ENCODE measurements at places on chromosomes 12 and 14.

GRCh38 chr14:20493634-20494033 lies 11.7 kb upstream of the RNASE10 start:
- DNase-seq, result no peak

DNA sequence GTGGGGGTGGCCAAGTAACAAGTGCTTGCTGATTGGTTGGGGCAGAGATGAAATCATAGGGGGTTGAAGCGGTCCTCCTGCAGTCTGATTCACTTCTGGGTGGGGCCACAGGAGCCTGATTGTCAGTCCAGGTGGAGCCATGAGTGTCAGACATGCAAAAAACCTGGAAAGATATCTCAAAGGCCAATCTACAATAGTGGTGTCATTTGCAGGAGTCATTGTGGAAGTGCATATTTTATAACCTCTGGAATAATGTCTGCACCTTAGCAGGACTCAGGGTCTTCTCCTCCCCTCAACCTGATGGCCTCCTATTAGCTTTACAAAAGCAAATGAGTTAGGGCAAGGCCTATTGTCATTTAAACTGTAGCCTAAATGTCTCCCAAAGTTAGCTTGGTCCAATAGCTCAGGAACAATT lies 241.4 kb downstream of the NUAK1 start:
- no peak for DNase-seq

- no peak for DNase-seq
Observed at GRCh38 chr12:32820376-32820931, 64.8 kb upstream of the YARS2 start.

DNA sequence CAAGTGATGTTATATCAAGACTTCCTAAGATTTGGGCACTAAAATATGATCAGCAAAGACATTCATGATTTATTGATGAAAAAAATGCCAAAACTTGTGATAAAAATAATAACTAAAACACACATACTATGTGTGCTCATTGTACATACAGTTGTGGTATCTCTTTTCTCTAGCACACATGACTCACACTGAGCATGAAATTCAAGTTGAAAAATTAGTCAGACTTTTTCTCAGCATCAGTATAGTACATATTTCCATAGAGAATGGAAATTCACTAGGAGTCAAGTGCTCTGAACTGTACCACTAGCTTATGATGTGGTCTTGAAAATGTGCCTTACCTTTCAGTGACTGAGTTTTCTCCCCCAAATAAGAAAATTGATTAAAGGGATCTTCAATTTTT lies 471.8 kb upstream of the FLRT2 start:
- DNase-seq, result no peak

DNA sequence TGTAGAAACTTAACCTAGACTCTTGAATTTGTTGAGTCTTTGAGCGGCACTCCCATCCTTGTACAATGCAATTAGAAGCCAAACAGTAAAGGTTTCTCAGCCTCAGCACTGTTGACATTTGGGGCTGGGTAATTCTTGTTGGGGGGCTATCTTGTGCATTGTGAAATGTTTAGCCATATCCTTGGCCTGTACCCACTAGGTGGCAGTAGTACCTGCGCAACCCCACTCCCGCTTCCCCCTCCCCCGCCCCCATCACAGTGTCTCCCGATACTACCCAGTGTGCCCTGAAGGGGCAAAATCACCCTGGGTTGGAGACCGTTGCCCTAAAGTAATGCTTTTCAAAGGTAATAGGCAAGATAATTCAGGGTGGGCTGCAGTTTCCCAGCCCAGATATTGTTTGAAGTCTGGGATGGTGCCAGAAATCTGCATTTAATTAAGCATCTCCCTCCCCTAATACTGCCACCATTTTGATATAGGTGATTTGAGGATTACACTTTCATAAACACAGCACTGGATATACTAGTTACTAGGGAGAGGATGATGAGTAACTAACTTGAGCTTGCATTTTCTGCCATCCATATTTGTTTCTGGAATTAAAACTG lies 1.8 kb downstream of the COX6A1 start:
- no peak for DNase-seq

DNA sequence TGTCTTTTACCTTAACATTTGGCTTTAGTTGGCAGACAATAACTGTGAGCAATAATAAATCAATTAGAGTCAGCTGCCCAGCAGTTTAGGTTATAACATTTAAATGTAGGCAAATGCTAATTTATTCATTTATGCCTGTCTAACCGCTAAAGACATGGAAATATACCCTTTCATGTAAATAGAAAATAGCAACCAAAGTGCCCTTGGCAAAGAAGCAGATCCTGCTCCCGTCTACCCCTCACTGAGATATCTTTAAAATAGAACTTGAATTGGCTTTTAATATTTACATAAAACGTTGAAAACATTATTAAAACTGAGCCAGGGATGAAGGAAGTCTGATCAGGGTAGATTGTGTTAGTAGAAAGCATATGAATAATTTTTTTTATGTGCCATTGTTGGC lies 67.3 kb downstream of the ATP23 start:
- no peak for DNase-seq

GRCh38 chr12:52781399-52782082 lies 4.4 kb upstream of the KRT76 start:
- DNase-seq, result no peak

- no peak for DNase-seq
Observed at GRCh38 chr12:94290353-94290752, 142.0 kb downstream of the PLXNC1 start.

DNA sequence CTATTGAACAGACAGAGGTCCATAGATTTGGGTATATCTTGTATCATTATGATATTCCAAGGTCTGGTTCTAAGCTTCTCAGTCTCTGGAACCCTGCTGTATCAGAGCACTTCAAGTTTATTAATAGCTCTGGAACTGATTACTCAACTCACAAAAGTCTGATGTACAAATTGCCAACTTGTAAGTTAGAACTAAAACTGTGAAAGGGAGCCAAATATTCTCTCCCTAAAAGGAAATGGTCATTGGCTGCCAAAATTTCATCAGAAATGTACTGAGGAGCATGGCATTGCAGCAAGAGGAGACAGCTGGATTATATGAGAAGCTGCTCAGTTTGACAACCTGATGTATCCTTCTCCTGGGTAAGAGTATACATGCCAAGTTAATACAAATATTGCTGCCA lies 828.8 kb upstream of the SEL1L start:
- no peak for DNase-seq

GRCh38 chr12:75478116-75478794 lies 2.3 kb upstream of the GLIPR1 start:
- DNase-seq, result no peak

GRCh38 chr12:118189741-118190191 lies 53.8 kb downstream of the PEBP1 start:
- no peak for DNase-seq

GRCh38 chr12:71186571-71187288 lies 28.9 kb upstream of the TSPAN8 start:
- DNase-seq, result no peak

- DNase-seq, result no peak
Observed at GRCh38 chr12:2277492-2278155, 224.8 kb downstream of the CACNA1C start.

GRCh38 chr12:12398026-12398859 lies 41.4 kb downstream of the BORCS5 start:
- peak; percentile 95 for DNase-seq

- DNase-seq, result no peak
Observed at GRCh38 chr12:119938049-119938667, 50.9 kb upstream of the BICDL1 start.

DNA sequence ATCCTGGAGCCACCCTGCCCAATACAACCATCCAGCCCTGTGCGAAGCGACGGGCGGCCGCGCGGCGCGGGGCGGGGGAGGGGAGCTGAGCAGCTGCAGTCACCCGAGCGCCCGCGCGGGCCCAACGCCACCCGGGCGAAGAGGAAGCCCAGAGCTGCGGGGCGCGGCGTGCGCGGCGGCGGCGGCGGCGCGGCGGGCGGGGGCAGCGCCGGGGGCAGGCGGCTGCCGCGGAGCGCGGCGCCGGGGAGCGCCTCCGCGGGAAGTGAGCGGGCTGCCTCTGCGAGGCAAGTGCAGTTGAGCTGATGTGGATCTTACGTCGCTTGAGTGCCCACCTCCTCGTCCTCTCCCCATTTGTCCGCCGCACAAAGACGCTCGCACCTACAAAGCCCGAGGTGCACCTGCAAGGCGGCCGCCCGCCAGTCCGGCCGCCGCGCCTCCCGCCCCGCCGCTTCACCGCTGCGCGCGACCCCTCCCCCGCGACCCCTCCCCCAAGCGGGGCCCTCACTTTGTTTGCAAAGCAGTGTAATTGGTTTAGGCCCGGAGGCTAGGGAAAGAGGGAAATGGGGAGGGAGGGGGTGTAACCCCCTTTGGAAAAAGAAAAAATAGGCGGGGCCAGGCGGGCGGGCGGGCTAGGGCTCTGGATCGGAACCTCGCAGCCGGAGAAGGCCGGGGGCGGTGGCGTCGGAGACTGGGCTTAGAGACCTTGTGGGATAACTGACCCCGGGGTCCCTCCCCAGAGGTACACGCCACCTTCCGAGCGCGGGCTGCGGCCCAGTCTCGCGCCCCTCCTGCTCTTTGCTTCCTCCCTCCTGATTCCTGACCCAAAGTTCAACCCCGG lies at the start of the genes FOXA1 and TTC6:
Gene FOXA1, minus strand, starts transcription at position 279 of the 838 bp plus-strand sequence. Its CDS starts 277 bp downstream, at position 2.
Gene TTC6, plus strand, starts transcription at position 659 of the 838 bp plus-strand sequence. CDS start 26,436 bp downstream, outside the sequence.
- DNase-seq, result no peak

GRCh38 chr12:29103539-29103974 lies 45.5 kb upstream of the FAR2 start:
- no peak for DNase-seq

GRCh38 chr12:75374971-75375370 lies 15.9 kb upstream of the GLIPR1L2 start:
- DNase-seq, result no peak

GRCh38 chr12:66910366-66910974 lies 231.6 kb upstream of the GRIP1 start:
- no peak for DNase-seq

GRCh38 chr12:115267891-115268290 lies 583.9 kb upstream of the TBX3 start:
- DNase-seq, result no peak

DNA sequence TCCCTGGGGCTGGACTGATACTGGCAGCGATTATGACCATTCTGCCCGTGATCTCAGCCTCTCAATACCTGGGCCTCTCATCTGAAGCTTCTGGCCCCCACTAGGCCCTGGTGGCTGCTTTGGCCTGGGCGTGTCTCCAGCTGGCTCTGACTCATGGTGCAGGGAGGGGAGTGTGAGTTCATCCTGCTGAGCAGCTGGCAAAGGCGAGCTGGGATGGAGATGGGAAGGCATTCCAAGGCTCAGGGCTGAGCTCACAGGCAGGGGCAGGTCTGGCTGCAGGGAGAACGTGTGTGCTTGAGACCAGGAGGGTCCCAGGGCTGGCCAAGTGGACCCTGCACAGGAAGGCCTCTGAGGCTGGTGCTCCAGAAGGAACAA lies 221.8 kb downstream of the TMEM121 start:
- DNase-seq, result no peak

DNA sequence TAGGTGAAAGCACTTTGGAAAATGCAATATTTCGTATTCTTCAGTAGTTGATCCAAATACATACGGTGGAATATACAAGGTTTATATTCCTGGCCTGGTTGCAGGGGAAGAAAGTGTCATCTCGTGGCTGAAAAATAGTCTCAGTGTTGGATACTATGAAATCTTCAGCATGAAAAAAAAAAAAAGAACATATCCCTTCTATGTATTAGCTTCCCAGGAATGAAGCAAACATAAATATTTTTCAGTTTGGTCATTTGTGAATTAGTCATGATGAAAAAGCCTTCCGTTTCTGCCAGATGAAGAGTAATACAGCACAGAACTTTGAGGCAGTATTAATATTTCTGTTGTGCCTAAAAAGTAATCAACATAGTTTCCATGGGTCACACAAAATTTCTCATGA lies 36.7 kb downstream of the FLRT2 start:
- no peak for DNase-seq

GRCh38 chr14:95675486-95675885 lies 10.7 kb upstream of the TCL1B start:
- DNase-seq, result no peak

GRCh38 chr12:74539765-74540526 lies 2.3 kb downstream of the ATXN7L3B start:
- no peak for DNase-seq

DNA sequence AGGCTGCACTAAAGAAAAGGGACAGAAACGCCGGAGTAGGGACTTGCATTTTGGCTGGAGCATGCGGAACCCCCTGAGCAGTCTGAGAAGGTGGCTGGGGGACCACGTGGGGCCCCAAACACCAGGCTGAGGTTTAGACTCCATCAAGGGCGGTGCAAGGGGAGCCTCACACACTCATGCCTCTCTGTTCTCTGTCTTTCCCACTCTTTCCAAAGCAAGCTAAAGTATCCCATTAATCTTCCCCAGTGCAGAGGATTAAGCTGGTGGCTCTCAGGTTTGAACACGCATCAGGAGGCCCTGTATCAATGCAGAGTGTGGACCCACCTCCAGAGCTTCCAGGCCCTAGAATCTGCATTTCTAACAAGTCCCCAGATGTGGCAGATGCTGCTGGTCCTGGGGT lies 13.5 kb downstream of the CCDC197 start:
- no peak for DNase-seq

GRCh38 chr12:91098461-91098860 lies 12.8 kb downstream of the LUM start:
- no peak for DNase-seq

DNA sequence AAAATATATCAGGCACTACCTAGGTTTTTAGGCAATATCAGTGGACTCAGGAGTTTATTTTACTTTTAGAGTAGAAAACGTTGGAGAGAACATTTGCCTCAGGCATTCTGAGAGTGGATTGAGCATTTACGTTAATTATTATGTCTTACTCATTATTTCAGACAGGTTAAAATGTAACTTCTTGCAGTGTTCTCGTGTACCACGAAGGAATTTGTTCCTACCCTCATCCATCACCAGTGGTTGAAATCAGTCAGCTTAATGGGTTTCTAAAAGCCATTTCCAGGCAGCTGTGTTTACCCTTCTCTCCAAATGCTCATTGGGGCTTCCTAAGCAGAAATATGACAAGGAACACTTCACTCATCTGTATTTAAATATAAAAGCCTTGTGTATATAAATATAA lies 9.1 kb upstream of the LDHB start:
- no peak for DNase-seq

- DNase-seq, result no peak
Observed at GRCh38 chr12:111868676-111869588, 26.9 kb downstream of the MAPKAPK5 start.

DNA sequence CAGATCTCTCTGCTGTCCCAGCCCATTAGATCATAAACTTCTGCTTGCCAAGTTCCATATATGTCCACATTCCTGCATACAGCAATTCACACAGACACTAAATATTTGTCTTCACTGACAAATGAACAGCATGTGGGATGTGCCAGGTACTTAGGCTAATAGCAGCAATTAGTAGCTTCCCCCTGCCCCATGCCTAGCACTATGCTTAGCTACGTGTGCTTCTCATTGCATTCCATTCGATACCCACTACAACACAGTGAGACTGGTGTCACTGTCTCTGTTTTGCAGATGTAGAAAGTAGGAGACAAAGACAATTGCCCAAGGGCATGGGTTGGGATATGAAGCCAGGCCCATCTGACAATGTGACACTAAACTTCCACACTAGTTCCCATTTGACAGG lies 308.4 kb downstream of the BCL11B start:
- DNase-seq, result no peak

DNA sequence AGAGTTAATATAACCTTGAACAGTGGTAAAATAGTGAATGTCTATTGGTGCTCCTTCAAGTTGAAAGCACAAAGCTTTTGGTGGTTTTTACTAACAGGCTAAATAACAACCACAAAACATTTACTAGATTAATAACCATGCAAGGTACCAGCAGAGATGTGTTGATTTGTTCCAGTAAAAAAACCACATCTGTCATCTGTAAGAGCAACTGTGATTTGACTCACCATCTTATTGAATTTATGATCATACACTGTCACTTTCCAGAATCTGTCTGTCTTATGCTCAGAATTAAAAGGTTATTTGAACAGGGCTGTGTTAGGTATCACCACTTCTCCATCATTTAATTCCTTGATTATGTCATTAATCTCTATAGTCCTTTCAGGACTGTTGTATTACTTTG lies 107.0 kb upstream of the PTHLH start:
- DNase-seq, result no peak
